ENCODE measurements at places on chromosomes 7 and 10.

DNA sequence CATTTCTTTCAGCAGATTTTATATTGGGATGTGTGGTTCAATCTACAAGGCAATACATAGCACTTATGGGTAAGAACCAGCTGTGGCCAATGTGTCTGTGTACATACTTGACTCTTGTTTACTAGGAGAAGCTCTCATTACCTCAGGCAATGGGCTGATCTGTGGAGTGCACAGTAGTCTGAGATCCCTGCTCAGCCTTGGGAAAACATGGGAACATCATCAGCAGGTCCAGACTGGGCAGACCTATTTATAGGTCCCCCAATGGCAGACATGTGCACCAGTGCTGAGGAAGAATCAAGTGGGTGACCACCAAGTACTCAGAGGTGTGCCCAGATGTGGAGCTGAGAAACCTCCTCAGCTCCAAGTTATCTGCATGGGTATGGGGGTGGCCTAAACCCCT lies 349.7 kb downstream of the KIF20B start:
- no peak for DNase-seq

GRCh38 chr7:156616269-156617202 lies 24.0 kb upstream of the RNF32 start:
- no peak for DNase-seq

DNA sequence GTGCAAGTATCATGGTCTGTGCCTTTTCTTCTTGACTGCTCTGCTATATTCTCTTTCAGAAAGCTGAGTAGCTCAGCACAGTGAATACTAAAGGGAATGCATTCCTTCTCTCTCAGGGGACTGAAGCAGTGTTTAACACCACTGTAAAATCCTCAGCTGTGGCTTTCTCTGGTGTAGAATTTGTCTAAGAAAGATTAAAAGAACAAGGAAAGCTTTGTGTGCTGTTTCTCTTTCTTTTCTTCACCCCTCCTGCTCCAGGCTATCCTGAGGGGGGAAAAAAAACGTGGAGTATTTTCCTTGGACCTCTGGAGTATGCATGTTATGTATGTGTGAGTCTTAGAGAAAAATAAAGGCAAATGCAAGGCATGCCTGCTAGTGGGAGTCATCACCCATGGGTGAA lies 383.9 kb downstream of the AUTS2 start:
- no peak for DNase-seq

DNA sequence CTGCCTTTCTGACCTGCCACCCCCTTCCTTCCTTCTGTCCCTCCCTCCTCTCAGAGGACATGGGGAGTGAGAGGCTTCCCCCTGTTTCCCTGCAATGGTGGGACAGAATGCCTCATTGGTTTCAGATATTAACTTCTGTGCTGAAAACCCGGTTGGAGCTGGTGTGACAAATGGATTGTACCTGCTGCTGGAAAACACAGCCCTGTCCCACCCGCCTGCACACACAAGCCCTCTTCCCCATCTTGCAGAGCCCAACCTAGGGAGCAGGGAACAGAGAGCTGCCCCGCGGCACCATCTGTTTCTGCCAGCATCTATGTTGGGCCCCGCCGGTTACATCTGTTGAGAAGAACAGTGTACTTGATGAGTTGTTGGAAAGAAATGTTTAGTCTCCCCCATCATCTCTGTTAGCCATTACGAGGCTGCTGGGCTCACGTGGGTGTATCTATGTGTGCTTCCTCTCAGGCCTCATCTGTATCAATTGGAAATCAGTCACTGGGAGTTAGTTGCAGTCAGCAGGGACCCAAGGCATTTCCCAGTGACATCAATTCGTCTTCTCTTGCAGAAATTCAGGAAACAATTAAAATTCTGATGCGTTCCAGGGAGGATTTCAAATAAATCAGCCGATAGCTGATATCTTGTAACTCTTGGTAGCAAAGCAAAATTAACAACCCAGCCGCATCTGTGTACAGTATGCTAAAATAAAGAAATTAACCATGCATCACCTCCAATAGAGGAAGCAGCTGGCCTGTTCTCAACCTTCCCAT lies 725.6 kb upstream of the GALNT17 start:
- DNase-seq, result no peak

GRCh38 chr7:102471791-102472125 lies 7.0 kb downstream of the POLR2J start:
- DNase-seq, result no peak

GRCh38 chr7:32318300-32319011 lies 171.7 kb downstream of the LSM5 start:
- no peak for DNase-seq

DNA sequence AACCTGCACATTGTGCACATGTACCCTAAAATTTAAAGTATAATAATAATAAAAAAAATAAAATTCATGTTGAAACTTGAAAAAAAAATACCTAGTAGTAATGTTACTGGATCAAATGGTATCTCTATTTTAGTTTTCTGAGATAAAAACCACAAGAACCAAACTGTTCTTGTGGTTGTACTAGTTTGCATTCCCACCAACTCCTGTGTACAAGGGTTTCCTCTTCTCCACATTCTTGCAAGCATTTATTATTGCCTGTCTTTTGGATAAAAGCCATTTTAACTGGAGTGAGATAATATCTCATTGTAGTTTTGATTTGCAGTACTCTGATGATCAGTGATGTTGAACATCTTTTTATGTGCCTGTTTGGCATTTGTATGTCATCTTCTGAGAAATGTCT lies 177.7 kb downstream of the KIF20B start:
- no peak for DNase-seq

DNA sequence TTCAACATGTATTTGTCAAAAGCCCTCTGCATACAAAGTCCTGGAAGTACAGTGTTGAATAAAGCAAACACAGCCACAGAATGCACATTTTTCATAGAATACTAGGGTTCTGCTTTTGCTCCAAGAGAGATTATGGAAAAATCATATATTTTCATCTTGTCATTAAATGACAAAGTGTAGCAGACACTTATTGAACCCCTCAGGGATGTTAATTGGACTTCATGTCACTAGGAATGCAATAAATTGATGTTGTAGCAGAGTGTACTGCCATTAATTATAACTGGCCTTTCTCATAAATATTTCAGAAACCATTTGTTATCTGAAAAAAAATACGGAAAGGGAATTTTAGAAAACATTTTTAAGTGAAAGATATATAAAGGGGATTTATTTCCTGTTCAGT lies 64.5 kb upstream of the TAC1 start:
- DNase-seq, result no peak

- DNase-seq, result no peak
Measured at GRCh38 chr7:99041526-99041925, 102.4 kb downstream of the SMURF1 start.

DNA sequence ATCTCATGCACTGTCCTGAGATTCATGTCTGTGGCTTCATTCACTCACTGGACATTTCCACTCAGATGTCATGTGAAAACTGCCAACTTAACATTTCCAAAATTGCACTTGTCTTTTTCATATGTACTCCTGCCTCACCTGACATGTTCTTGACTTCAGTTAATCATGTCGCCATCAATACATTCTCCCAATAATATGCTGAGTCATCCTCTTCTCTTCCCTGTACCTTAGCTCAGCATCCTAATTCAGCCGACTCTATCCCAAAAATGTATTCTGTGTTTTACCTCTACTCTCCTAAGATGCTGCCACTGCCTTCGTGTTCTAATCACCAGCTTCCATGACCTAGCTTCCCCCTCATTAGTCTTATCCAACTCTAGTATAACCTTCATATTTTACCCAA lies 93.9 kb upstream of the GNAI1 start:
- no peak for DNase-seq

DNA sequence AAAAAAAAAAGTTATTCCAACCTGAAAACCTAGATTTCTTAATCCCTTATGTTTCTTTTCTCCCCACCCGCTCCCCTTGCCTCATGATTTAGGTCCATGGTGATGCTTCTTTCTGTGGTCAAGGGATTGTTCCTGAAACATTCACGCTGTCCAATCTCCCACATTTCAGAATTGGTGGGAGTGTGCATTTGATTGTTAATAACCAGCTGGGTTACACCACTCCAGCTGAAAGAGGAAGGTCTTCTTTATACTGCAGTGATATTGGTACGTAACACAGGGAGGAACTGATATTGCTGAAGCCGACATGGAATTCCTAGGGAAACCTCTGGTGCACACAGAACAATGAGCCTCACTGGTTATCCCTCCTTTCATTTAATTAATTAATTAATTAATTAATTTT lies 22.7 kb downstream of the DHTKD1 start:
- DNase-seq, result no peak

GRCh38 chr10:97788552-97789442 lies 17.0 kb upstream of the SFRP5 start:
- no peak for DNase-seq

GRCh38 chr10:27390681-27391080 lies 113.4 kb upstream of the RAB18 start:
- DNase-seq, result no peak

DNA sequence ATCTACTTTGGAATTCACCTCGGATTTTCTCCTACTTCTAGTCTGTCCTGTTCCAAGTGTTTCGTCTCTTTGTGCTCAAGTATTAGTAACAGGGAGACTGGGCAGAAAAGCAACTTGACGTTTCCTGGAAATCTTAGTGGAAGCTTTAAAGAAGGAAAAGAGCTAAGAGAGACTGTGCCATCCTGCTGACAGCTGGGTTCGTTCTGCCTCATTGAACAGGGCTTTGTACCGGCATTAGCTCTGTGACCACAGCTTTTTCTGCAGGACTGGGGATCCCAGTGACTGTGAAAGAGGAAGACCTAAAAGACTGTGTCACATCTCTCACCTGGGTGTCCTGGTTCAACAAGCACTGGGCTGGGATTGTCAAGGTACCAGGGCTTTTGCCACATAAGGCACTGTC lies 70.8 kb upstream of the CDCA7L start:
- DNase-seq, result no peak

DNA sequence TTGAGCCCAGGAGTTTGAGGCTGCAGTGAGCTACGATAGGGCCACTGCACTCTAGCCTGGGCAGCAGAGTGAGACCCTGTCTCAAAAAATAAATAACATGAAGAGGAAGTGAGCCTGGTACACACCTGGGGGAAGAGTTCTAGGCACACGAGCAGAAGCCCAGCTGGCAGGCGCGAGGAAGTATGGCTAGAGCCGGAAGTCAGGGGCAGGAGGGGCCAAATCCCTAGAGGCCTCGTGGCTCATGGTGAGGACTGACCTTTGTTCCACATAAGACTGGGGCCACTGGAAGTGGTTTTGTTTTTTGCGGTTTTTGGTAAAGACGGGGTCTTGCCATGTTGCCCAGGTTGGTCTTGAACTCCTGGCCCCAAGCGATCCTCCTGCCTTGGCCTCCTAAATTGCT lies 117.6 kb downstream of the HIP1 start:
- DNase-seq, result no peak

GRCh38 chr10:52050429-52051047 lies 263.5 kb upstream of the DKK1 start:
- no peak for DNase-seq

GRCh38 chr7:148547951-148548350 lies 42.6 kb upstream of the C7orf33 start:
- DNase-seq, result no peak

GRCh38 chr7:113915956-113916355 lies 2.9 kb downstream of the PPP1R3A start:
- no peak for DNase-seq

GRCh38 chr7:128408709-128409595 lies 830 bp downstream of the IMPDH1 start:
- no peak for DNase-seq

DNA sequence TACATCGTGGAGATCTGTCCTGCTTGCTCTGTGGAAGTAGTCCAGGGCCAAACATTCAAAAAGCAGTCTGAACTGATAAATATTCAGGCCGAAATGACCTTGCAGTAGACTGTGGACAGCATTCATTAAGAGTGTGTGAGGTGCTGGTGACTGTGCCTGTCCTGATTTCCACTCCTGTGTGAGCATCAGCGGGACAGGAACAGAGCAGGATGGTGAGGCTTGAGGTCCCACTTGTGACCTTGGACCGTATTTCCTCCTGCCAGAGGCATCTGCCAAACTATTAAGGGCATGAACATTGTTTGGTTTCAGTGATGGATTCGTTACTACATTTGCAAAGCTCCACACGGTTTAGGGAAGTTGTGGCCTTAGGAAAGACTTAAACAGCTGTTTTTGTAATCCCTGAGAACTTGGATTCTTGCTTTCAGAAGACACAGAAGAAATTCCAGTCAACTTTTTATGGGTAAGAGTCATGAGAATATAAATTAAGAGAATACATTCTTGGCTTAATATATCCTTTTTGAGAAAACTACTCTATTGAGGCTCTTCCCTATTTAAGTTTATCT lies 32.8 kb downstream of the CCNY start:
- no peak for DNase-seq

- DNase-seq, result no peak
Measured at GRCh38 chr7:80640846-80641245, 2.4 kb downstream of the CD36 start.

DNA sequence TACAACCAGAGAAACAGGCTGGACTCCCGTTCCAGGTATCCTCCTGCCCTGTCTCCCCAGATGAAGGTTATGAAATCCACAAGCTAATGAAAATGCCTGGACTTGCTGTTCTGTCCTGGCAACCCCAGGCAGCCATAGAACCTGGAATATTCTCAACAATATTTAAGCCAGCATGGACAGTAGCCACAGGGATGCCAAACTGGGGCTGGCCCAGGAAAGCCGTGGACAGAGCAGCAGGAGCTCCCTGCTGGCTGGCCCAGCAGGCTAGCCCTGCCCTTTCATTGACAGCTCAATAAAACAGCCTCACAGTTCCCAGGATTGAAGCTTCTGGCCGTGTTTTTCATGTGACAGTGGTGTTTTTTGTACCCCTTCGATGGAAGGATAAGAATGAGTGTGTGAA lies 230.6 kb downstream of the BMPER start:
- no peak for DNase-seq

DNA sequence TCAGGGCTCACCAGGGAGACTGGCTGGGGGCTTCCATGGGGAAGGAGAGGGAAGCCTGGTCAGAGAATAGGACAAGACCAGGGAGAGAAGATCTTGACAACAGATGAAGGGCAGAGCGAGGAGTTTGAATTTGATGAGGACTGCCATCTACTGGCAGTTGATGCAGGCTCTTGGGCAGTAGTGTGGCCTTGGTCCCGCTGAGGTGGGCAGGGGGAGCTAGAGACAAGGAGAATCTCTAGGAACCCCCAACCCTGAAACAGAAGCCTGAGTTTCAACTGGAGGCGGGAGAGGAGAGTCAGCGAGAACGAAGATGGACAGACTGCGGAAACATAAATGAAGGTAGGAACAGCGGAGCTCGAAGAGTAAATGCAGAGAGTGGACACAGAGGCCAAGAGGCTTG lies 81.0 kb downstream of the PPP1R3C start:
- no peak for DNase-seq
